ENCODE measurements at places on chromosomes 2 and 18.
A peak's percentile ranks its signal among the peaks of the same experiment; 100 is the strongest.

DNA sequence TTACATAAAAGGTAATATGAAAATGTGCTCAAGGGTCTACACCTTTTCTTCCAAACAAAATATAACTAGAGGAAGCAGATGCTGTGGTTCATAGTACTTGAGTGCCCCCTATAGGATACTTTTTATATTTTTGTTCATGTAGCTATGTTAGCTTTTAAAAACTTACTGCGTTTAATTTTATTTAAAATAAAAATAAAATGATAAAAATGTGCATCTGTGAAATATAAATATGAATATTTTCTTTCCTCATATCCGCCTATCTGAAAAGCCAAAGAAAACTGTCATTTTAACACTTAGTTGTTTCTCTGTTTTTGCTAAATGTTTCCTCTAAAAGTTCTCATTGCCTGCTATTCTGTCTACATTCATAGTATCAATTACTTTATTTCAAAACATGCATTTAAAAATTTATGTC, 9.6 kb upstream of the LRP1B start:
- no peak for DNase-seq

DNA sequence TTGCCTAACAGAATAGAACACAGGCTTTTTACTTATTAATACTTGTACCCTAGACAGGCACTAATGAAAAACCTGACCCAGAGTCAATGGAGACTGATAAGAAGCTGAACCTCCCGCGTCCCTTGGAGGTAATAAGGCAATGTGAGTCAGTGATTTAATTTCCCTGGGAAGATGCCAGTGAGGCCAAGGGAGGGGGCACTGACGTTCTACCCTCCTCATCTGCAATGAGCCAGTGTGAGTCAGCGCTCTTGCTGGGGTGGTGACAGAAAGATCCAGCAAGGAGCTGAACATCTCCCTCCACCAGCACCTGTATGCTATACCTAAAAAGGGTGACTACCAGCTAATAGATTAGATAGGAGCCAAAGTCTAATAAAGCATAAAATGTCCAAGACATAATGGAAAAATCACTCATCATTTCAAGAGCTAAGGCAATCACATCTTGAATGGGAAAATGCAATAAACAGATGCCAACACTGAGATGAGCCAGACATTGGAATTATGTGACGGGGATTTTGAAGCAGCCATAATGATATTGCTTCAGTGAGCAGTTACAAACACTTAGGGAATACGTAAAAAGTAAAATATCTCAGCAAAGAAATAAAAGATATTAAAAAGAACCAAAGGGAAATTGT, 116.9 kb downstream of the TPGS2 start:
- no peak for DNase-seq

GRCh38 chr2:125874564-125874963, 781.4 kb upstream of the GYPC start:
- no peak for DNase-seq

GRCh38 chr2:17413036-17413435, 105.2 kb downstream of the RAD51AP2 start:
- DNase-seq = no peak

DNA sequence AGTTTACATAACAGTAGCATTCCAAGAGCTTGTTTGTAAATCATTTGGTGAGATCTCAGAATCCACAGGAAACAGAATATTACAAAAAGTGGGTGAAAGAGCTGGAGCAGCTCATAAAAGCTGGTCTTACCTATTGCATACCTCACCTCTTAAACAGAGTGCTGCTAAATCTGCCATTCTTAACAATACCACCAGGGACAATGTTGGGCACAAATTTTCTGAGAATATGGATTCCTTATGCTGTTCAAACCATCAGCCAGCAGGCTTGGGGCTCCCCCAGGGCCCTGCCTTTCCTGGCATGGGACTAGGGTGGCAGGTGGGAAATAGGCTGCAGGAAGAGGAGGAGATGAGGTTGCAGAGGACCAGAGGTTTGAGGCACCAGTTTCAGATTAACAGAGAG, 55.6 kb downstream of the TGFA start:
- DNase-seq = no peak

- DNase-seq = no peak
Observed at GRCh38 chr2:240628507-240628807, 3.2 kb downstream of the GPR35 start.

DNA sequence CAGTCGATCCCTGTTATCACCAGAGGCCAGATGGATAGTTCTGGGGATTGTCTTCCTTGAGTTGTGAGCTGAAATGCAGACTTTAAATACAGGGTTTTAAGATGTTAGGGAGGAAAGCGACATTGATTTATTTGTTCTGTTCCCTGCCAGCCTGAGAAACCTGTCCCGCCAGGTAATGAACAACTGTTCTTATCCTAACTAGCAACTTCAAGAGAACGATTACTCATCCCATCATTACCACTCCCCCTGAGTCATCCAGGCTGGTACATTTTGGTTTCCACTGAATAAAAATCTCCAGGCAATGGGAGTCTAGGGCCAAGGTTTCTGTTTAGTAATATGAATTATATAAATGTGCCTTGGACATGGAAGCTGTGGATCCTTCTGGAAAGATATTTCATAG, 131.2 kb downstream of the LYPD6B start:
- no peak for DNase-seq

GRCh38 chr2:84969511-84970209, 1.3 kb upstream of the KCMF1 start:
- peak; percentile 12 for DNase-seq

DNA sequence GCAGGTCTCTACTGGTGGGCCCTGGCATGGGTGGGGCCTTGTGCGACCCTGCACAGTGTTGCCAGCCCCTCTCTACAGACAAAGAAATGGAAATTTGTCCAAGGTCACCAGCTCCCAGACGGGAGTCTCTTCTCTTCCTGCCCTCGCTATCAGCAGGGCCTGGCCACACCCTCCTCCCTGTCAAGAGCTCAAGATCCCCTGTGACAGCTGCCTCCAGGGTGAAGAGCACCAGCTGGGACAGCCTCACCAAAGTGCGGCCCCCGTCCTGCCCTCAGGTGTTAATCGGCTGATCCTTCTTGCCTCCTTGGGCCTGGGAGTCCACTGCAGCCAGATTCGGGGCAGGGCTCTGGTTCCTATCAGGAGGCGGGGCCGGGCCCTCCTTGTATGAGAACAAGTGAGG, 259.1 kb downstream of the TWIST2 start:
- no peak for DNase-seq

DNA sequence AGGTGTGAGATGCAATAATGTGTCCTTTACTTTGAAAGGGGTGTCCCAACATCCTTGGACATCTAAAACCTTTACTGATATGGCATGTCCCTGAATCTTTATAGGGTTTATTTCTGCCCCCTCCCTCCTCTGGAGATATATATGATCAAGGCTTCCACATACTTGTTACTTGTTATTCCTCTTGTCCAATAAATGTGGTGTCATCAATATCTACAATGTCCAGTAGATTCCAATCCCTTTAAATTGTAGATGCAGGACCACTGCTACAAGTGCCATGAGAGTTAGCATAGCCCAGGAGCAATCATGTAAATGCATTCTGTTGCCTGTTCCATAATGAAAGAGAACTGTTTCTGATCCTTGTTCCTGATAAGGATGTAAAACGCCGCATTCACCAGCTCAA, 479.7 kb upstream of the MEIS1 start:
- no peak for DNase-seq

GRCh38 chr2:147782141-147782930, 62.5 kb upstream of the ACVR2A start:
- DNase-seq = no peak

GRCh38 chr2:221133941-221134340, 438.2 kb downstream of the EPHA4 start:
- no peak for DNase-seq

- no peak for DNase-seq
Observed at GRCh38 chr2:237649541-237650454, 22.4 kb downstream of the LRRFIP1 start.

- DNase-seq = no peak
Observed at GRCh38 chr18:3015204-3015592, 2.3 kb upstream of the LPIN2 start.

DNA sequence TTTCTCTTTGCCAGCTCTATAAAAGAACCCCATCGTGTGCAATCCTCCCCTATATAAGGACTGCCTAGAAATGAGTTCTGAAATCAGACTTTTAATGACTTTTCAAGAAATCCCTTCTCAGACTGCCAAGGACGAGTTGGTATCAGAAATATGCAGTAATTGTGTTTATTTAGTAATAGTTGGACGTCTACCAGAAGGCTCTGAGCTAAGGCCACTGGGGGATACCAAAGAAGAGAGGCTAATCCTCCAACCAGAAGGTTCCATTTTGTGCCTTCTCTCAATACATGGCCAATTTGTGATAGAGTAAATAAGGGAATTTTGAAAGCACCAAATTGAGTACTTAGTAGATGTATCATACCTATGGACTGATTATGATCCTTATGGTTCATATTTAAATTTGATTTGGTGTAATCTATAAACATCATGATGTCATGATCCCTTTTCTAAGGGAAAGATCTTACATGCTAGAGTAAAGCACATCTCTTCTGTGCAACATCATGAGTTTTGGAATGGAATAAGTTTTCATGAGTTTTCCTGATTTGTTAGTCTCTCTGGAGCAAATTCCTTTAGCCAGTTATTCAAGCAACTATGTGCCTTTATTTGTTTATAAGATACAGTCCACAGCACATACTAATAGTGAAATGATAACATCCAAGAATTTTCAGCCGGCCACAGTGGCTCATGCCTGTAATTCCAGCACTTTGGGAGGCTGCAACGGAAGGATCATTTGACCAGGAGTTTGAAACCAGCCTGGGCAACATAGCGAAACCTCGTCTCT, 82.2 kb upstream of the LTBP1 start:
- DNase-seq = no peak

DNA sequence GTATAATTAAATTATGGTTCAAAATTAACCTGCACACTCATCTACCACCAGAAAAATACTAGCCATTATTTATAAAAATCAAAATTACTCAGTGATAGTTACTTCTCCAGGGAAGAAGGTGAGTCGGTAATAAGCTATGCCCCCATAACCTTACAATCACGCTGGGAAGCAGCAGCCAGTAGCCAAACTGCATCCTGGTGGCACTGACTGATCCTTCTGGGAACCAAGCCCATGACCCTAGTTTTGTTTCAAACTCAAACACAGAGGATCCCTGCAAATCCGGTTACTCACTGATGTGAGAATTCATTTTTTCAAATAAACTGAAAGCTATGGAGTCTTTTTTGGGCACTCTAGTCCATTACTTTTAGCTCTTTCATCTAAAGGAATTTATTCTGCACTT, 88.2 kb upstream of the VWC2L start:
- DNase-seq = no peak

- DNase-seq = no peak
Observed at GRCh38 chr2:49271060-49271606, 116.8 kb upstream of the FSHR start.

GRCh38 chr2:71743995-71744675, 290.8 kb downstream of the DYSF start:
- no peak for DNase-seq

DNA sequence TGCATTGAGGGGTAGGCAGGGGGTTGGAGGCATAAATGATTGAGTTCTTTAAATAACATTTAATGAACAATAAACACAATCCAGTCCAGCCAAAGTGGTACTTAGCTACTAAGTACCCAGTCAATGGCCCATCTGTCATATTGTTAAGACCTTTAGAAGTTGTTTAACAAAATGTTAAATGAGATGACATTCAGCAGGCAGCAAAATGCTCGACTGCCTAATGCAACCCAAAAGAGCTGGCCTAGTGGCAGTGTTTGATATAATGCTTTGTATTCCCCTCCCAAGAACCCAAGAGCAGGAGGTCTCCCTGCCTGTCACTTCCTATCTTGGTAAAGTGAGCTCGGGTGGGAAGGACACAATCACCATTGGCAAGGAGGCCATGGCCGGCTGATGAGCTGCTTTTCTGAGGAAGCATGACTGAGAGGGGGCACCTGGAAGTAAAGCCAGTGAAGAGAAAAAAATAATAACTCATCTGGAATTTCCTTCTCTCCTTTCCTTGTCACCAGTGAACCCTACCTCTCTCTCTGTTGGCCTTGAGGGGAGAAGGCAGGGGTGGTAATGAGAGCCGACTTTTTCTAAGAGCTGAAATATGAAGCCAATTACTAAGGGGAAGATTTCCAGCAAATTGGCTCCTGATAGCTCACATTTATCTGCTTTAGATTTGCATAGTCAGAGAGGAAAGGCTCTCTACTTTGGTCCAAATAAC, 140.6 kb downstream of the C1D start:
- no peak for DNase-seq

- no peak for DNase-seq
Observed at GRCh38 chr2:196112418-196113034, 43.9 kb upstream of the DNAH7 start.

DNA sequence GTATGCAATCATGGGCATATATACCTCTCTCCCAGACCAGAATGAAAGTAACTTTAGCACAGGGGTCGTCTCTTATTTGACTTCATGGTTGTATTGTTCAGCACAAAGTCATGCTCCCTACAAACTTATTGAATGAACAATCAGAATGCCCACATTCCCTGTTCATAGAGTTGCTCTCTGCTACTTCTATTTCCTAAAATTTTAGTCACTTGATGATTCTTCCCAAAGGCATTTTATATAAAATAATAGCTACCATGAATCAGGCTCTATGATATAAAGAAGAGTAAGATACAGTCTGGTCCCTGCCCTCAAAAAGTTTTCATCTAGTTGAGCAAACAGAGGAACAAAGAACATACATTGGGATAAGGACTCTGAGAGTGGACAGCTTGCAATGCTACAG, 162.2 kb downstream of the SLC39A10 start:
- no peak for DNase-seq

- DNase-seq = no peak
Observed at GRCh38 chr2:154587739-154588138, 110.8 kb upstream of the KCNJ3 start.

- DNase-seq = peak; percentile 55
Observed at GRCh38 chr2:190343536-190344275, at the start of gene INPP1. Gene INPP1, plus strand, starts transcription at chr2:190343589. Its CDS starts 16,514 bp downstream, at chr2:190360103.

GRCh38 chr2:100615886-100616285, 53.1 kb downstream of the PDCL3 start:
- DNase-seq = no peak

DNA sequence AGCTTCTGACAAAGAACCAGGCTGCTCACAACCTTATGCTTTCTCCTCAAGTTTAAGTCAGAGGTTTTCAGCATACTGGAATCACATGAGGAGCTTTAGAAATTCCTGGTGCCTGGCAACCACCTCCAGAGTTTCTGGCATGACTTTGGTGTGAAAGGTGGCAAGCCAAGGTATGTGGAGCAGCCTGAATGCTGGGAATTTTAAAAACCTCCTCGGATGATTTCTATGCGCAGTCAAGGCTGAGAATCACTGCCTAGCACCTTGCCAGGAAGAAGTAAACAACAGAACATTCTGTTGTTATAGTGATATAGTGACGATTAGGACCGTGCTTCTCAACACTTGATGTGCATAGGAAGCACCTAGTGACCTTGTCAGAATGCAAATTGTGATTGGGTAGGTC, 11.7 kb downstream of the CCBE1 start:
- DNase-seq = no peak

- no peak for DNase-seq
Observed at GRCh38 chr2:138931284-138932256, 151.4 kb upstream of the NXPH2 start.

GRCh38 chr2:122070241-122070731, 314.8 kb downstream of the TSN start:
- no peak for DNase-seq

Measured in stimulated activated naive CD8-positive, alpha-beta T cell treated with anti-CD3 and anti-CD28 coated beads, Interleukin-15, amount 100 ng/mL, for 72 hours (primary cell).